ENCODE measurements at places on chromosomes 16 and 17.

- no peak for DNase-seq
Measured at GRCh38 chr17:13594310-13594709, 7.4 kb downstream of the HS3ST3A1 start.

DNA sequence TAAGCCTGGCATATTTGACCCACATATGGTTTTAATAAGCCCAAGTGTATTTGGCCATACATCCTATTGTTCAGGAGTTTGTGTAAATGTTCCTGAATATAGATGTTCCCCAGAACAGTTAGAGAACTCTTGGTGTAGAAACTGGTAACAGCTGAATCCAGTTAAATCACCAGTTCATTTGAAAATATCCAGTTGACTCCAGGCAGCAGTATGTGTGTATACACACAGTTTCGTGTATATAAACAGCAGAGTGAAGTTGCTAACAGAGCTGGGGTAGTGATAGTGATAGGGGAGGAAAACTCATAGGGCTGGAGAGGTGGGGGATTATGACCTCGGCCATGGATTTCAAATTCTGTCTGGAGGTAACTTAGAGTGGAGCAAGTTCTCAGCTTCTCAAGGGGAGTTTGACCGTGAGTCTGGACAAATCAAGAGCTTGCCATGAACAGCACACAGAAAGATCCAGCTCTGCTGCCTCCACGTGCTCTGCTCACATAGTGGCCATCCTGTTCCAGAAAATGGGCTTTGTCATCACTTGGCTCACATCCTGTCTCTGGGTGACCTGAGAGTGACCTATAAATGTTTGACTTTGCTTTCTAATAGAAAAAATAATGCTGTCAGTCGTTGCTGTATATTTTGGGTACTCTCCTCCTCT lies 30.6 kb upstream of the MMD start:
- no peak for DNase-seq

- DNase-seq = no peak
Measured at GRCh38 chr16:84332975-84333684, 35.2 kb upstream of the ATP2C2 start.

DNA sequence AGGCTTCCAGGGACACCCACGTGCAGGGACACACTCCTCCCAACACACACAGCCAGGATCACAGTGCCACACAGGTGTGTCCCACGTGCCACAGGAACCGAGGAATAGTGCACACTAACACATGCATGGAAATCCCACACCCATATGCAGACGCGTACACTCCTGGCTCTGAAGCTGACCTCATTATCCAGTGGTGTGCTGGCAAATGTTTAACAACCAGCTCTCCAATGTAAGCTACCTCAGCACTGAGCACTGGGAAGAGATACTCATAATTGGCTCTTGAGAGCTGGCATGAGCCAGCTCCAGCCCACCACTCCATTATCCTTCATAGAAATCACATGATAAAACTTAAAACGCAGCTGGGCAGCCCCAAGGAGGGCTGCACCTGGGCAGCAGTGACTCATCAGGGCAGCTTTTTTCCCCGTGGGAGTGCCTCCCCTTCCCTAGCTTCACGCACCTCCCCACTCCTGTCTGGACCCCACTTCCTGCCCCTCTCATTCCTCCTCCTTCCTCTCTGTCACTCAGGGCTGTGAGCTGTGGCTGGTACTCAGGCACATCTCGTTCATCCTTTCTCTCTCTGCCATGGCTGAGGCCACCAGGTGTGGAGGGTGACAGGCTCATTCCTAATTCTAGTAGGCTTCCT lies 14.9 kb upstream of the TBX21 start:
- DNase-seq = no peak

GRCh38 chr17:48717367-48718226 lies 4.7 kb downstream of the PRAC1 start:
- no peak for DNase-seq

- peak; percentile 93 for DNase-seq
Measured at GRCh38 chr17:8187517-8188262, 2.3 kb downstream of the BORCS6 start.

DNA sequence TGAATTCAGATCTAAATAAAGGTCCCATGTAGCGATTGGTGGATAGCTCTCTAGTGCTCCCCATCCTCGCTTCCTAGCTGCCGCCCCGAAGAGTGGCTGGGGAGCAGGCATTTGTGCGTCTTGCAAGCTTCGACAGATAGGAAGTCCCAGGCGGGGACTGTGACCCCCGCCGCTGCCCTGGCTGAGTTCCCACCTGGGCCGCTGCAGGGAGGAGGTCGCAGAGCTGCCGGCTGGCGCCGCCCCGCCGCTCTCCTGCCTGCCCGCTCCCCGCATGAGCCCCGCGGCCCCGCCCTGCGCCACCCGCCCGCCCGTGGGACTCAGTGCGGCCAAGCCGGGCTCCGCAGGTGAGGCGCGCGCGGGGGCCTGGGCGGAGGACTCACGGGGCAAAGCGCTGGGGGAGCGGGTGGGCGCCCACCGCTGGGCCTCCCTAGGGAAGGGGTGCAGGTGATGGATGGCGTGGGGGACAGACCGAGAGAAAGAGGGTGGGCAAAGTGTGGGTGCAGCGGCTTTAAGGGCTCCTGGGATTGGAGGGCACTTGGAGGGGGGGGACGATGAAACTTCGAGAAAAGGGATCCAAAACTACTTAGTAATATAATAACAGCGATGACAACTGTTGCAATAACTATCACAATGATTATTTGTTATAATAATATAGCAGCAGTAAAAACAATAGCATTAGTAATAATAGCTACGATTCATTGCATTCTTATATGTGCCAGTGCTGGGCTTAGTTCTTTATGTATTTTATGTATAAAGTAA lies at the start of gene OTOA:
OTOA (plus strand) TSS at position 80 of the 759 bp plus-strand sequence. CDS start 14,547 bp downstream, outside the sequence.
- no peak for DNase-seq

DNA sequence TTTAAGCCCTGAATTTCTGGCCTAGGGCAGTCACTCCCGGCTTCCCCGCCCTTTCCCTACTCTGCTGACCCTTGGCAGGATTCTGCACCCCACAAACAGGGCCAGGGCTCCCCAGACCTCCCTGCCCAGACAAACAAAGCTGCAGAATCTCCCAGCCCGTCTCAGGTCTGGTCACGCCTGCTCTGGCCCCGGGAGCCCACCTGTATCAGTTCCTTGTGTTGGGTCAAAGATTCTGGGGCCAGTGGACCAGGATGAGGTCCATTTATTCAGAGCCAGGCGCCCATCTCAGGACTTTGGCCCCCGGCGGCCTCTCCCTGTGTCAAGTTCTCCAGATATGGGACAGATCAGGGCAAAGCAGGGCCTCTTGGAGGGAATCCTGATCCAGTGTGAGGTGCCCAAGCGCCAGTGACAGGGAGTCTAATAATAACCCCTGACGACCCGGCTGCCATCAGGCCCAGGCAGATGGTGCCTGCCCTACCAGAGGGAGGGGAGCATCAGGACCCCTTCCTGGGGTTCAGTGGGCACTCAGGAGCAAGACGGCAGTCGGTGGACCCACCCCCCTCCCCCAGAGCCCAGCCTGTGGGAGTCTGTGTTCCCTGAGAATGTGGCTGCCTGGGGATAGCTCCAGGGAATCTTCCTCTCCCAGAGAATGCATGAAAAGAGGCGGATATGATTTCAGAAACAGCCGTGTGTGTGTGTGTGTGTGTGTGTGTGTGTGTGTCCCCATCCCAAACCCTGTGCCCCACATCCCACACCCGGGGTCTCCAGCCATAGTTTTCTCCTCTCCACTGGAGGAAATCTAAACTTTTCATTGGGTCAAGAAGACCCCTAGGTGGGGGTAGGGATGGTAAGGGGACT lies 1.3 kb downstream of the TTYH2 start:
- no peak for DNase-seq

DNA sequence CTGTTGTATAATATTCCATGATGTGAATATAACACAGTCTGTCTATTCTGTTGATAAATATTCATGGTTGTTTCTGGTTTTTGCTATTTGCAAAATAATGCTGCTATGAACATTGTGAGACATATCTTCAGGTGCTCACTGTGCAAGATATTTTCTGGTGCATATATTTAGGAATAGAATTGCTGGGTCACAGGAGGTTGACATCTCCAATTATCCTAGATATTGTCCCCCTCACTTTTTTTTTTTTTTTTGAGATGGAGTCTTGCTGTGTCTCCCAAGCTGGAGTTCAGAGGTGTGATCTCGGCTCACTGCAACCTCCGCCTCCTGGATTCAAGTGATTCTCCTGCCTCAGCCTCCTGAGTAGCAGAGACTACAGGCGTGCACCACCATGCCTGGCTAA lies 14.5 kb upstream of the MYO18A start:
- DNase-seq = no peak

GRCh38 chr17:6575596-6575988 lies 19.2 kb upstream of the PITPNM3 start:
- DNase-seq = no peak
